ENCODE measurements at places on chromosomes 2 and 18.

DNA sequence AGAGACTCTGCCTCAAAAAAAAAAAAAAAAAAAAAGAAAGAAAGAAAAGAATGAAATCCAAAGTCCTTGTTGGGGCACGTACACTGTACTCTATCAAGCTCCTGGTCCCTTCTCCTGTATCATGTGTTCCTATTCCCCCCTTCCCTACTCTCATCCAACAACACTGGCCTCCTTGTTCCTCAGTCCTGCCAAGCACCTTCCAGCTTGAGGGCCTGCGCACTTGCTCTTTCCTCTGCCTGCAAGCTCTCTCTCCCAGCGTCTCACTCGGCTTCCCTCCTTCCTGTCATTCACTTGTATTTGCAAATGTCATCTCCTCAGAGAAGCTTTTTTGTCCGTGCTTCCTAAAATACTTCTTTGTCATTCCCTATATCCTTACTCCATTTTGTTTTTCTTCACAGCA is 10.8 kb upstream of the KIF3C start:
- DNase-seq: no peak

DNA sequence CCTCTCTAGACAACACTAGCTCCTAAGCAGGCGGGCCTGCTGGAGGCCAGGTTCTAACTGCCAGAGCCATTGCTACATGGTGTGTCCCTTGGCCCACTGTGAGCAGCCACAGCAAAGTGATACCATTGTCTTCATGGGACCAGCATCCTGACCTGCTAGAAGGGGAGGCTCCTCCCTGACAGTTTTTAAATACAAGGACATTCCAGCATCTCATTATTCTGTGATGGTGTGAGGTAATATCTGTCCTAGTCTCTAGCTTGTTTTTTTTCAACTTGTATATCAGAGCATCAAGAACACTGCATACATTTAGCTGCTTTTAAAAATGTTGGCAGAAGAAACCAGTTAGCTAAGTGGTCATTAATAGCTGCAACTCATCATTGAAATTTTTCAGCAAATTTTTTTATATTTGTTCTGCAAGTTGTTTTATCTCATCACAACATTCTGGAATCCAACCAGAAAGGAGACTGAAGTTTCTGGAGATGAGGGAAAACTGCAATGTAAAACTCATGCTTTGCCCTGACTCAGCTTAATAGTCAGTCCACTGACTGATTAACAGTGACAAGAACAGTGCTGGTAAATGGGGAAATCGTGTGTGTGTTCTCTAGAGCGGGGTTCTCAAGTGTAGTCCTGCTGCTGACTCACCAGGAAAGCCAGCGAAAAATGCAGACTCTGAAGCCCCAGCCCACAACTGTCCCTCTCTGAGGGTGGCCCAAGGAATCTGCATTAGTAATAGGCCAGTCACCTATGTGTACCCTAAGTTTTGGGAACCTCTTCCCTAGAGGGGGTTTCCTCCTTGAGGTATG is 17.8 kb downstream of the MAPRE3 start:
- peak; percentile 84 for DNase-seq

GRCh38 chr2:49661809-49662208 is 507.5 kb upstream of the FSHR start:
- no peak for DNase-seq

- DNase-seq: peak; percentile 43
Measured at GRCh38 chr2:47058003-47058931, 96.8 kb downstream of the STPG4 start.

- DNase-seq: no peak
Measured at GRCh38 chr2:121670181-121670580, 20.9 kb upstream of the CLASP1 start.

- no peak for DNase-seq
Measured at GRCh38 chr18:13306583-13306982, 88.0 kb downstream of the LDLRAD4 start.

- DNase-seq: peak; percentile 16
Measured at GRCh38 chr2:25042321-25043240, 705 bp downstream of the EFR3B start.

DNA sequence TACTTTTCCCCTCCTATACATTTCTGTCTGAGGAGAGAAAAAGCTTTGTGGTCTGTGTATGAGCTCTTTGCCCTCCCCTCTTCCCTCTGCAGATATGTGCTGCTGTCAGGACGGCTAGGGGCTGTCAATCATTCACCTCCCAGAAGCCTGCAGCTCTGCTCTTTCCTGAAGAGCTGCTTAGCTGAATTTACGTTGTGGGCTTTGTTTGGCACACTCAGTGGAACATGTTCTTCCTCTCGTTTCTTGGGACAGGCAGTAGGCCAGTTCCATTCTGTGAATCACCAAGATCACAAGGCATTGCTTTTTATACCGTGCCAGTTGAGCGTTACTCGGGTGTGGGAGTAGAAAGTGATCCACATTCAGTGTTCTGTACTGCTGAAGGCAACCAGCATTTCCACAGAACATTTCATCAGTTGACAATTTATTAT is 136.7 kb downstream of the LAMA3 start:
- DNase-seq: peak; percentile 35

DNA sequence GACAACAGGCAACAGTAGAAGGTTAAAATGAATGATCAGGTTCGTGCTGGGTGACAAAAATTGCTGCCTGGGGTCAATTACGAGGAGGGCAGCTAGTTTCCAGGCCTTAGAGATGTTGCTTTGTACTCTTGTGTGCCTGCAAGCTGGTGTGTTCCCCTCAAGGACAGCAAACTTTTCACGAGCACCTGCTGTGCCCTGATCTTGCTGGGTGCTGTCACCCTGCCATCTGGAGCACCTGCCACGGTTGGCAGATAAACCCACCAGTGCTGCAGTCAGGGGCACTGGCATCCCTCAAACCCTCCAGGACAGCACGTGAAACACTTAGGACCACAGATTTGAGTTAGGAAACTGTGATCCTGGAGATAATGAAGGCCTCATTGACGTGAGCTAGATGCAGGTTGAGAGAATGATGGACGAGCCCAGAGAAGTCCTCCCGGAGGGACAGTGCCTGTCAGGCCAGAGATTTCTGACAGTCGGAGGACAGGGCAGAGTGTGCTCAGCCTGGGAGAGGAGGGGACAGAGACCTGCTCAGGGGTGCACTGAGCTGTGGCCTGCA is 104.3 kb upstream of the RAB12 start:
- DNase-seq: no peak

GRCh38 chr2:209872675-209873074 is 101.0 kb downstream of the UNC80 start:
- DNase-seq: no peak

GRCh38 chr2:120804459-120804858 is 68.8 kb downstream of the GLI2 start:
- no peak for DNase-seq

DNA sequence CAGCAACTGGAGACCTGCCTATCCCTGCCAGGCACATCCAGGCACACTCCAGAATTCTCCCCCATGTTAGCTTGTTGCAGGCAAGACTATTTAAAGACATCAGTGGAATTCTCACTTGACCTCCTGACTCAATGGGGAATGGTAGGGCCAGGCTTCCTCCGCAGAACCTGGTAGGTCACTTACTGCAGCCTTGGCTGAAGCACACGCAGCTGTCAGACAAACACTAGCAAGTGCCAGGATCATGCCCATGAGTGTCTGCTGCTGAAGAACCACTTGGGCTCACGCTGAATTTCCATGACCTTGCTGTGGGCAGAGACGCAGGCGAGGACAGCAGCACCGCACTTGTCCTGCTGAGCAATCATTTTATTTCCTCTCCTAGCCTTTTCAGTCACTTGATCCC is 3.2 kb downstream of the LRRC30 start:
- no peak for DNase-seq

DNA sequence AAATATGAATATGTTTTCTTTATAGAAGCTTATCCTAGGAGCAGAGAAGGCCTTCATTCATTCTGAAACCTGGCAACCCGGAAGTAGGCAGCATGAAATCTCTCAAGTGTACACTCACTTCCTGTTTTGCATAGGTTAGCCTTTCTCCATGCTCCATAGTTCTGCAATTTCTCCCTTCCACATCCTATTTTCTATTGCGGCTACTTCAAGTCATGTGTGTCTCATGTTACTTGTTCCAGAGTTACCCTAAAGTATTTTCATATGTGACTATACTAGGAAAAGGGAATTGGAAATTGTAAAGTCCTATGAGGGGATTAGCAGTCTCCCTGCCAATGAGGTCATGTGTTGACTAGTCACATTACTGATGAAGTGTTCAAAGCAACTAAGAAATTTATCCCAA is 320.6 kb downstream of the NCKAP5 start:
- DNase-seq: no peak

GRCh38 chr2:73334620-73335019 is 41.3 kb upstream of the EGR4 start:
- no peak for DNase-seq

DNA sequence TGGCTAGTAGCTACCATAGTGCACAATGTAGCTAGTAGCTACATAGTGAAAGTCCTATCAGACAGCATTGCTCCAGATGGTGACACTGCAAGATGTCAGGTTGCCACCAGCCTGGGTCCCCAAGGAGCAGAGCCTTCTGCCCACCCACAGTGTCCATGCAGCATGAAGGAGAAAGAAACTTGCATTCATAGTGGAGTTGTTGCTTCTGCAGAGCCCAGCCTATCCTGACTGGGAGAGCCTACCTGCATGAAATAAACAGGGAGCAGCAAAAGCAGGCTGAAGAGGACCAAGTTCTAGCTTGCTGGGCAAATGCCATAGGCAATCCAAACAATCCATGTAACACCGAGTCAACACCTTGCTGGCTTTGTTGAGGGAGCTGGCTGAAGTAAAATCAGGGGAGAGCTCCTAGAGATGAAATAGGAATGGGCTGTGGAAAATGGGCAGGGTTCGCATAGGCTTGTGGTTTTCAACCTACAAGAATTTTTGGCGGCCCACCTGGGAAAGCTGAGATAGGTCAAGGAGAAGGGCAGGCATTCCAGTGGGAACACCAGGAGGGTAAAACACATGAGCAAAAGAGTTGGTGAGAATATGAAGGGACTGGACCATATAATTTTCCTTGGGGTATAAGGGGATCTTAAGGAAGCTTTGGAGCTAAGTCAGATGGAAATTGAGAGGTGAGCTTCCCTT is 195.8 kb downstream of the CYP26B1 start:
- DNase-seq: no peak

GRCh38 chr2:71603311-71603811 is 150.0 kb downstream of the DYSF start:
- no peak for DNase-seq

DNA sequence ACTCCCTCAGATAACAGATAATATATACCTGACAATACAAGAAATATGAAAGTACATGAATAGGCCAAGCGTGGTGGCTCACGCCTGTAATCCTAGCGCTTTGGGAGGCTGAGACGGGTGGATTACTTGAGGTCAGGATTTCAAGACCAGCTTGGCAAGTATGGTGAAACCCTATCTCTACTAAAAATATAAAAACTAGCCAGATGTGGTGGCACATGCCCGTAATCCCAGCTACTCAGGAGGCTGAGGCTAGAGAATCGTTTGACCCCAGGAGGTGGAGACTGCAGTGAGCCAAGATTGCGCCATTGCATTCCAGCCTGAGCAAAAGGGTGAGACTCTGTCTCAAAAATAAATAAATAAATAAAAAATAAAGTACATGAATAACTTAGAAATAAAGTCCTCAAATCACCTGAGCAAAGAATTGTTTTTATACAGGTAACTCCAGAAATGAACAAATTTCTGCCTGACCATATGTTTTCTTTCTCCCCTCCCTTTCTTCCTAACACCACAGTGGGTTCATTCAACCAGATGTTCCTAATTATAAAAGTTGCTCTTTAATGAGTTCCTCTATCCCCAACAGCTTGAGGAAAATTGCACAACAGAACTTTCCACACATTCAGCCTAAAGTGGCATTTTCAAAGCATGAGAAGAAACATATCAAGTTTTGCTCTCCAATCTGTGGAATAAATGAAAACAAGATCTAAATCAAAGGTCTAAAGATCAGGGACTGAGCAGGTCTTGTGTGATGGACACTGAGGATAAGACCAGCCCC is 33.6 kb upstream of the AP1S3 start:
- no peak for DNase-seq

GRCh38 chr2:127061375-127062273 is 45.3 kb downstream of the BIN1 start:
- DNase-seq: no peak

DNA sequence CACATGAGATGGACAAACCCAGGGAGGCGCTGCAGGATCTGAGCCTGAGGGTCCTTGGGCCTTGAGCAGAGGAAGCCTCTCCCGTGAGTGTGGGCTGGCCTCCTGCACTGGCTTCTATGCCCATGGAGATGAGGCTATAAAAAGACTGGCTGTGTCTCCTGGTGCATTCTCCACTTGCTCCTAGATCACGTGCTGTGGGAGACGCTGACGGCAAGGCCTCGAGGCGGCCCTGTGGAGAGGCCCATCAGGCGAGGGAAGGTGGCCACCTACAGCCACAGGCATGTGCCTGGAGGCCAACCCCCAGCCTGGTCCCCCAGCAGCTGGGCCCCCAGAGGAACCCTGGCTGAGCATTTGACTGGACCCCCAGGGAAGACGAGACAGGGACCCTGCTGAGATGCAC is 198.9 kb downstream of the TWIST2 start:
- DNase-seq: no peak

DNA sequence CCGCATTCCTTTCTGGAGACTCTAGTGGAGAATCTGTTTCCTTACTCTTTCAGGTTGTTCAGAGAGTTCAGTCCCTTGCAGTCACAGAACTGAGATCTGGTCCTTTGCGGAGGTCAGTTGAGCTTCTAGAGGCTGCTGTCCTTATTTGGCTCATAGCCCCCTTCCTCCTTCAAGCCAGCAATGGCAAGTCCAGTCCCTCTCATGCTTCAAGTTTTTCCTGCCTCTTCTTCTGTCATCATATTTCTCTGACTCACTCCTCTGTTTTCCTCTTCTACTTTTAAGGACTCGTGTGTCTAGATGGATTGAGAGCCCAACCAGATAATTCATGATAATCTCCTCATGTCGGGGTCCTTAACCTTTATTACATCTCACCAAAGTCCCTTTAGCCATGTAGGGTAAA is 173.5 kb upstream of the FOSL2 start:
- peak; percentile 21 for DNase-seq

GRCh38 chr2:23478087-23478932 is 93.3 kb downstream of the KLHL29 start:
- DNase-seq: no peak

DNA sequence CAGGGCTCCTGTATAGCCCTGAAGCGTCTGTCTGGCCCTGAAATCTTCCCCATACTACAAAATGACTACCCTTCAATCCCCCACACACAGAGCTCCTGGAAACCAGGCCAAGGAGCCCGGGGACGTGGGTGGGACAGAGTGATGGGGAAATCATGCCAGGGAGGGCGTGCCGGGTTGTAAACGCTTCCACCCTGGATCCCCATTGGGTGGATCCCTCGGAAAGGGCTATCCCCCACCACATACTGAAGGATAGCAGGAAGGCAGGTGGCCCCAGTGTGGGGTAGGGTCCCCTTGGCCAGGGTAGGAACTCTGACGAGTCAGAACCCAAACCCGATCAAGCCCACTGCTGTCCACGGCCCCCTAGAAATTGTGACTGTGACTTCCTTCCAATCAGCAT is 91.7 kb downstream of the INHBB start:
- DNase-seq: no peak

- no peak for DNase-seq
Measured at GRCh38 chr2:161415987-161416707, at the start of gene TBR1. Gene TBR1, plus strand, starts transcription at chr2:161416297. Its CDS starts 114 bp downstream, at chr2:161416411.

- peak; percentile 2 for DNase-seq
Measured at GRCh38 chr18:41391616-41392595, 563.1 kb upstream of the PIK3C3 start.

- DNase-seq: no peak
Measured at GRCh38 chr18:61466736-61467135, 133.5 kb downstream of the CDH20 start.

GRCh38 chr2:134398300-134398699 is 144.4 kb downstream of the MGAT5 start:
- DNase-seq: peak; percentile 98

- DNase-seq: no peak
Measured at GRCh38 chr2:120670371-120670770, 65.3 kb upstream of the GLI2 start.

Data from HCEC 1CT (cell line).